ENCODE measurements at places on chromosomes 6 and 20. TPM values are rescaled to one million over a fixed set of nuclear protein-coding genes. Genes with fewer than 3 reads are reported as not detected.

Gene C6orf15
- total RNA-seq, result not detected

GRCh38 chr6:34990971-34991560 is 102.0 kb downstream of the ANKS1A start:
- DNase-seq, result no peak

GRCh38 chr20:38831049-38831691 is 25.7 kb downstream of the PPP1R16B start:
- no peak for DNase-seq

Gene NMBR
- not detected for total RNA-seq

Gene TASP1
- total RNA-seq, result 4.6 TPM

- DNase-seq, result peak; percentile 72
Observed at GRCh38 chr6:32153564-32154513, at the start of gene PPT2. TSS of gene PPT2 (plus strand) at chr6:32154141. CDS start at chr6:32154595, 454 bp downstream.

DNA sequence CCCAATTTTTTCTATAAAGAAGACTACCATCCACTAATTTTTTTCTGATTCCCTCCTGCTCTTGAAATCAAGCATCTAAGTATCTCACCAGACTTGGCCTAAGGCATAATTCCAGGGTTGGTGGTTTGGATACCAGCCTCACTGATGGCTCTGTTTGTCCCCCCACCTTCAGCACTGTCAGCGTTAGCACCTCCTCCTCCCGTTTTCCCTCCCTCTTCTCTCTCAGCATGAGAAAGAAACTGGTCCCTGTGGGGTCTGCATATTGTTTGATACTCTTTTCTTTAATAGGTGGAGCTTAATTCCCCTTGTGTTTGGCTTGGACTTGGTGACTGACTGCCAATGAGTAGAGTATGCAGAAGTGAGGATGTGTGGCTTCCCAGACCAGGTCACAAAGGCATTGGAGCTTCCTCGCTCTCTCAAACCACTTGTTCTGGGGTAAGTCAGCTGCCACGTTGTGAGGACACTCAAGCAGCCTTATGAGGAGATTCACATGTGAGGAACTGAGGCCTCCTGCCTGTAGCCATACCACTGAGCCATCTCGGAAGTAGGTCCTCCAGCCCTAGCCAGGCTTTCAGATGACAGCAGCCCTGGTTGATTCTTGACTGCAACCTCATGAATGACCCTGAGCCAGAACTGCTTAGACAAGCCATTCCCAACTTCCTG is 65.2 kb downstream of the RIOK1 start:
- no peak for DNase-seq

GRCh38 chr6:3284436-3284876 is 25.7 kb downstream of the PSMG4 start:
- no peak for DNase-seq

All from glomerular endothelial cell (primary cell).